Activated CD4-positive, alpha-beta T cell treated with anti-CD3 and anti-CD28 coated beads, Interleukin-2, amount 50 U/mL, for 24 hours (primary cell): ENCODE measurements at places on chromosomes 12 and 14.

GRCh38 chr14:101775826-101776225 is 14.3 kb downstream of the PPP2R5C start:
- no peak for DNase-seq

DNA sequence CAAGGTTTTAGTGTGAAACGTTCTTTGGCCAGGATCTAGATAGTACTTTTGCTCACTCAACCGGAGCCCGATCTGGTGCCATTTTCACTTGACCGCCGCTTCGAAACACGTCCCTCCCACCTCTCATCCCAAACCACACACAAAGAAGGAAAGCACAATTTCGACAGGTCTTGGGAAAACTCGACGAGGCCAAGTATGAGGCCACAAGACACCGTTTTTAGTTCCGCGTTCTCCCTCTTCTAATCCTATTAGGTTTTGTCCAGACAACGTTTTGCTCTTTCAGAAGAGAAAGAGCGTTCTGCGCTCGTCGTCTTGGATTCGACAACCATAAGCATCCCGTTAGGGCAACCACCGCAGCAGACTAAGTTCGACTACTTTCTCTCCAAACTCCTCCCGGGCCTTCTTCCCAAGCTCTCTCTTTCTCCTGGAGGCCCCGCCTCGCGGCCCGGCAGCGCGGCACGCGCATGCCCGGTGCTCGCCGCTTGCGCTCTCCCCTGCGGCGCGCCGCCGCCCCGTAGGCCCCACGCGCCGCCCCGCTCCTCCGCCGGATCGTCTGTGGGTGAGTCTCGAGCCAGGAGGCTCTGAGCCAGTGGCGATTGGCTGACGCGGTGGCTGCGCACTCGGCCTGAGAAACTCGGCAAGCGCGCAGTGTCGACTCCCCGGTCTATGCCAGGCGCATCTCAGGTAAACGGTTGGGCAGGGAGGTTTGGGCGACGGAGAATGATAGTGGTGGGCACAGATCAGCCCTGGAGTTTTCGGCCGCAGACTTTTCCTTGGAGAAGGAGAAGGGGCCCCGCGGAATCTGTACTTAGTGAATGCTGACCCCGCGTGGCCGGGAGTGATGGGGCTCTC is at the start of gene MIPOL1:
Gene MIPOL1 (plus strand): TSS at position 517 of the 852 bp plus-strand sequence. CDS start 49,952 bp downstream, outside the sequence.
- no peak for DNase-seq

- DNase-seq = peak; percentile 15
Observed at GRCh38 chr12:67069451-67070306, 199.5 kb upstream of the CAND1 start.

DNA sequence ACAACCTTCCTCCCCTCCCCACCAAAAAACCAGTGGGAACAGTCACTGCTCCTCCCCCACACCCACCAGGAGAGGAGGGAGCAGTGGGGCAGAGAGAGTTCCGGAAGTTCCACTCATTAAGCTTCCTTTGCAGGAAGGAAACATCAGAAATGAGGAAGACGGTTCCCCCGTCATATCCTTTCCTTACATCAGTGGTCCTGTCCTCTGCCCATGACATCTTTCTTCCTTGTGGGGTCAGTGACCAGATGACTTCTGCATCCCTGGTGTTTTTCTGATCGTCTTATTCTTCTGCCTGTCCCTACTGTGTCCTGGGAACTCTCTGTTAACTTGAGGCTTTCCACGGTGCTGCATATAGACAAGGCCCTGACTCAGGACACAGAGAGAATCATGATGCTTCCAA is 40.8 kb upstream of the SPTLC2 start:
- no peak for DNase-seq

- DNase-seq = no peak
Observed at GRCh38 chr12:63318933-63319332, 167.9 kb upstream of the AVPR1A start.

GRCh38 chr14:73752297-73752992 is 38.3 kb upstream of the PNMA1 start:
- DNase-seq = no peak

GRCh38 chr12:23771240-23771949 is 178.1 kb downstream of the SOX5 start:
- DNase-seq = no peak

- DNase-seq = no peak
Observed at GRCh38 chr14:93960108-93960475, 16.3 kb downstream of the ASB2 start.

DNA sequence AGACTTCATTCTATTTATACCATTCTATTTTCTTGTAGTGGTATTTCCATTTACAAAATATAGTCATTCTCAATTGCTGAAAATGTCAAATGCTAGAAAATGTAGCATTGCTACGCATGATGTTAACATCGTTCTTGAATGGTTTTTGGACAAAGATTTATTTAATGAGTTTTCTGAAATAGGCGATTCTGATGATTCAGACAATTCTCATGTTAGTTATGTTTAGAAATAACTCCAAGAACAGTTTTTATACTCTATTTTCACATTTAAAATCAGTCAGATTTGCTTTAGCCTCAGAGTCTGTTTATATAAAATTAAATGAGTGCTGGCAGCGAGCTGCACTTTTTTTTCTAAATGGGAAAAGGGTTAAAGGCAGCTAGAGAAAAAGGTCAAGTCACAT is 414.8 kb upstream of the MGAT4C start:
- DNase-seq = no peak

DNA sequence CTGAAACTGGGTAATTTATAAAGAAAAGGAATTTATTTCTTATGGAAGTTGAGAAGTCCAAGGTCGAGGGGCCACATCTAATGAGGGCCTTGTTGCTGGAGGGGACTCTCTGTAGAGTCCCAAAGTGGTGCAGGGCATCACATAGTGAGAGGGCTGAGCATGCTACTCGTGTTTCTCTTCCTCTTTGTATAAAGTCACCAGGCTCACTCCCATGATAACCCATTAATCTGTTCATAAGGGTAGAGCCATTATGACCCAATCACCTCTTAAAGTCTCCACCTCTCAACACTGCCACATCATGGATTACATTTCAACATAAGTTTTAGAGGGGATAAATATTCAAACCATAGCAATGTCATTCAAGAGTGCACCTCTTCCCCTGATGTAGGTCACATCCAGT is 79.1 kb upstream of the ATP2B1 start:
- no peak for DNase-seq

GRCh38 chr12:57740656-57741412 is 2.3 kb upstream of the AGAP2 start:
- DNase-seq = no peak

DNA sequence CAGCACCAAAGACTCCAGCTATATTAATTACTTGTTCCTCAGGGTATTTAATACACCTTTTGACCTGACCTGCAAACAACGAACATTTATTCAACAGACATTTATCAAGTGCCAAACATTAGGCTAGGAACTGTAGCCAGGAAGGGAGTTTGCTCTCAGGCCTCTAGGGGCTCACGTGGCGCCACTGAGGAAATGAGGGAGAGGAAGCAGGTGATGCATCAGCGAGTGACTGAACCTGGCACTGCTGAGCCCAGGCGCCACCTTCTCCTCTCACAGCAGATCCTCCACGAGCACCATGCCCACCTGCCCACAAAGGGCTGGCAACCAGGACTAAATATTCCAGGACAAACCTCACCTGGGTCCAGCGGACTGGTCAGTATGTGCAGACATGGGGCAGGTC is 50.2 kb downstream of the SETD3 start:
- DNase-seq = no peak

- no peak for DNase-seq
Observed at GRCh38 chr14:92579244-92579936, 65.8 kb downstream of the RIN3 start.

DNA sequence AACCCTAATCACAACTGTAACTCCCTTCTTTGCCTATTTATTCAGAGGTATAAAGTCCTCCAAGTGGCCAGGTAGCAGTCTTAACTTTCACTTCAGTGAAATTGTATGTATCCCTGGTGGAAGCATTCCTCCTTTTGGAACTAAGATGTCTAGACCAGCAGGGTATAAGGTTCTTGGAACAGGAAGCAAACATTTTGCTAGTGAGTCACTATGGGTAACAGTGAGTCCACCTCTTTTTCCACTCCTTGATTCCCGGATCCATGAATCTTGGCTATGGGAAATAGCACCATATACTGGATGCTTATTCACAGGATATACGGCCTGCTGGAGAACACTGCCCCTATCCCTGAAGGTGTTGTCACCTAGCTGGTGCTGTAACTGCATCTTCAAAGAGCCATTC is 80.2 kb downstream of the KCNA5 start:
- no peak for DNase-seq

DNA sequence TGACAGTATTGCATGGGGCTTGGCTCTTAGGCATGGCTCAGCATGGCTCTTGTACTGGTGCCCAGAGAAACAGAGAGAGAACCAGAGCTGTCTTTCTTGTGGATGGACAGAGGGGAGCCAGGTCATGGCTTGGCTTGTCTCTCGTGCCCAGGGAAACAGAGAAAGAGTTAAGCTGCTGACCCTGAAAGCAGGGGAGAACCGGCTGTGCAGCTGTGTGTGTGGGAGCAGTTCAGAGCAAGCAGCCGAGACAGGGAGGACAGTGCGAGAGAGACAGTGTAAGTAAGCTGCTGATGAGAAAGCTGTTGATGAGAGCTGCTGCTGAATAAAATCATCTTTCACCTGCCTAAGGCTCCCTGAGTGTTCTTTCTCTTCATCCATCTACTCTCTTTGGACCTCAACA is 61.3 kb upstream of the DDHD1 start:
- DNase-seq = no peak

DNA sequence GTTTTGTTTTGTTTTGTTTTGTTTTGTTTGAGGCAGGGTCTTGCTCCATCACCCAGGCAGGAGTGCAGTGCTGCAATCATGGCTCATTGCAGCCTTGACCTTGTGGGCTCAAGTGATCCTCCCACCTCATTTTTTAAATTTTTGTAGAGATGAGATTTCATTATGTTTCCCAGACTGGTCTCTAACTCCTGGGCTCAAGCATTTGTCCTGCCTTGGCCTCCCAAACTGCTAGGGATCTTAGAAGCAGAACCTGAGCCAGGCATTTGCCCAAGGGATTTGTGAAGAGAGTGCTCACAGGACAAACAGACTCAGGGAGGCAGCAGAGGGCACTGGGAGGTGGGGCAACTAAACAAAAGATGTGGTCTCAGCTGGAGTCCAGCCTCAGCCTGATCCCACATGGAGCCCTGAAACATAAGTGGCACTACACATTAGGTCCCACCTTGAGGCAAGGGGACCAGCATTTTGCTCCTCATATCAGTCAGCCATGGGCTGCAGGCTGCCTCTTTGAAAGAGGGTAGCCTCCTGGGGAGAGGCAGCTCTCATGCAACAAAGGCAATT is 86.2 kb upstream of the CMKLR1 start:
- no peak for DNase-seq

GRCh38 chr12:13094367-13094766 is 9.1 kb downstream of the GSG1 start:
- DNase-seq = no peak

- no peak for DNase-seq
Observed at GRCh38 chr14:99809360-99809759, 16.1 kb downstream of the EML1 start.

DNA sequence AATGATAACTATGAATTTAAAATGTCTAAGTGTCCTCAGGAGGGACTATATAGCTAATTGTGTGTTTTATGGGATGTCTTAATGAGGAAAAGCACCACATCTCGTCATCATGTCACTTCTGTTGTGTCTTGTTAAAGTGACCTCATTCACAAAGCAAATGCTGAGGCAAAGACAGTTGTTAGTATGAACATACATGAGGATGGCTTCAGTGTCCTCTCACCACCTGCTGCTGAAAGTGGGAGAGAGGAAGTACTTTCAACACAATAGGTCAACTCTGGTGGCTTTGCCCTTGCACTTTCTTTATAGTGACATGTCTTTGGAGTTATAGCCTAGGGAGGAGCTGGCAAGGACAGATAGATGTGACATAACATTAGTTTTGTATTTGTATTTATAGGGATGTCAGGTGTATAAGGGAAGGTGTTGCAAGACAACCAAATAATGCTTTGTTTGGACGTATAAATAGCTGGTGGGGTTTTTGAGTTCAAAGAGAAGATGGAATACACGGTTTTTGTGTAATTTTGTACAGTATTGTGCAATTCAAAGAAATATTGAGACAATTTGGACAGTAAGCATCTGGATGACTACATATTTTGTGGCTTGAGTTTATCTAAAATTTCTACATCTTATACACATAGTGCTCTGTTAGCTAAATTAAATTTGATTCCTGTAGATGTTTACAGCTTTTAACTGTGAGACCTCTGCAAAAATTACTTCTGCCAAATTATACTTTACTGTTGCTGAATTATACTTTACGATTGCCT is 131.7 kb upstream of the ATP2B1 start:
- no peak for DNase-seq

DNA sequence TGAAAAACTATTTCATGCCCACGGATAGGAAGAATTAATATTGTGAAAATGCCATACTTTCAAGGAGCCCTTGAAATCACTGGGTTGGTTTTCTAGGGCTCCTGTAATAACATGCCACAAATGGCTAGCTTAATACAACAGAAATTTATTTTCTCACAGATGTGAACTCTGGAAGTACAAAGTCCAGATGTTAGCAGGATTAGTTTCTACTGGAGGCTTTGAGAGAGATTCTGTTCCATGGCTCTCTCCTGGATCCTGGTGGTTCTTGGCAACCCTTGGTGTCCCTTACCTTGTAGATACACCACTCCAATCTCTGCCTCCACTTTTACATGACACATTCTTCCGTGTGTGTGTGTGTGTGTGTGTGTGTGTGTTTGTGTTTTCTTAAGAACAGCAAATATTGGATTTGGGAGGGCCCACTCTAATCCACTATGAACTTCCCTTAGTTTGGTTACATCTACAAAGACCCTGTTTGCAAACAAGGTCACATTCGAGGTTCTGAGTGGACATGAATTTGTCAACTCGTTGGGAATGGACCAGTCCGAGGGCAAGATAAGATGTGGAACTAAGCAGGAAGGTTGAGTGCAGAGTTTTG is 381.1 kb downstream of the IPO8 start:
- no peak for DNase-seq

- no peak for DNase-seq
Observed at GRCh38 chr14:96803958-96804357, 6.8 kb downstream of the VRK1 start.

DNA sequence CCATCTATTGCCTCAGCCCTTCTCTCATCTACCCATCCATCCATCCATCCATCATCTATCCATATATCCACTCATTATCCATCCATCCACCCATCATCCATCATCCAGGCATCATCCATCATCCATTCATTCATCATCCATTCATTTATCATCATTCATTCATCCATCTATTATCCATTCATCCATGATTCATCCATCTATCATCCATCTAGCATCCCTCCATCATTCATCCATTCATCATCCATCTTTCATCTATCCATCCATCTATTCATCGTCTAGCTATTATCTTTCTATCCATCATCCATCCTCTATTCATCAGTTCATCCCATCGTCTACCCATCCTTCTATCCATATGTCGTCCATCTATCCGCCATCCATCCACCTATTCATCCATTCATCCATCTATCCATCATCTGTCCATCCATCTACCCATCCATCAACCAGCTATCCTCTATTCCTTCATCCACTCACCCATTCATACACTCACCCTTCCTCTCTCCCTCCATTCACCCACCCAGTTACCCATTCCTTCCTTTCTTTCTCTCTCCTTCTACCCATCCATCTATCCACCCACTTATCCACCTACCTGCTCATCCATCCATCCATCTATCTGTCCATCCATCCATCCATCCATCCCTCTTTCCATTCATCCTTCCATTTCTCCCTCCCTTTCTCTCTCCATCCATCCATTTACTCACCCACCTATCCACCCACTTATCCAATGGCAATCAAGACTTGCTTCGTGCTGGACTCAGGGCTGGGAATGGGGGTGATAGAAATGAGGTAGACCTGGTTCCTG is 59.3 kb downstream of the KIF26A start:
- DNase-seq = no peak

- DNase-seq = no peak
Observed at GRCh38 chr14:99570544-99571302, 33.3 kb downstream of the CCDC85C start.
